Stimulated activated CD4-positive, alpha-beta T cell treated with anti-CD3 and anti-CD28 coated beads, Interleukin-1b, Interleukin-23, amount 100 ng/mL, for 1 hour (primary cell): ENCODE measurements at places on chromosomes 7 and 10.

GRCh38 chr10:131141207-131141606, 170.3 kb downstream of the TCERG1L start:
- DNase-seq, result no peak

- no peak for DNase-seq
Measured at GRCh38 chr10:94282369-94282768, 80.4 kb downstream of the NOC3L start.

GRCh38 chr10:79378383-79378646, 31.0 kb downstream of the PPIF start:
- DNase-seq, result no peak

GRCh38 chr10:79457256-79457785, 11.9 kb upstream of the ZCCHC24 start:
- no peak for DNase-seq

GRCh38 chr7:126804604-126805003, 448.1 kb downstream of the GRM8 start:
- DNase-seq, result no peak

GRCh38 chr7:130337410-130337971, 7.1 kb upstream of the CPA5 start:
- no peak for DNase-seq

- DNase-seq, result no peak
Measured at GRCh38 chr10:122181041-122181732, 89.9 kb upstream of the BTBD16 start.

DNA sequence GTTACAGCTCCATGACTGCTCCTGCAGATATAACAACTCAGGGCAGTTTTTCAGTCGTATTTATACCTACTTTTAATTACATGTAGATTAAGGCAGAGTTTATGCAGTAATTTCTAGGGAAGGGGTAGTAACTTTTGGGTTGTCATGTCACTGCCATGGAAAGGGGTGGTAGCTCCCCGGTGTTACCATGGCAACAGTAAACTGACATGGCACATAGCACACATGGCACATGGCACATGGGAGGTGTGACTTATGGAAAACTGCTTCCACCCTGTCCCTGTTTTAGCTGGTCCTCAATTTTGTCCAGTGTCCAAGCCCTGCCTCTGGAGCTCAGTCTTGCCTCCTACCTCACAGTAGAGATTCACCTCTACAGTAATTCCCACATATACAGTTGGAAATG, 3.9 kb upstream of the TOMM7 start:
- DNase-seq, result no peak

GRCh38 chr10:95445223-95445836, 115.8 kb downstream of the SORBS1 start:
- no peak for DNase-seq

- no peak for DNase-seq
Measured at GRCh38 chr7:80161466-80161865, 26.8 kb downstream of the GNAI1 start.

DNA sequence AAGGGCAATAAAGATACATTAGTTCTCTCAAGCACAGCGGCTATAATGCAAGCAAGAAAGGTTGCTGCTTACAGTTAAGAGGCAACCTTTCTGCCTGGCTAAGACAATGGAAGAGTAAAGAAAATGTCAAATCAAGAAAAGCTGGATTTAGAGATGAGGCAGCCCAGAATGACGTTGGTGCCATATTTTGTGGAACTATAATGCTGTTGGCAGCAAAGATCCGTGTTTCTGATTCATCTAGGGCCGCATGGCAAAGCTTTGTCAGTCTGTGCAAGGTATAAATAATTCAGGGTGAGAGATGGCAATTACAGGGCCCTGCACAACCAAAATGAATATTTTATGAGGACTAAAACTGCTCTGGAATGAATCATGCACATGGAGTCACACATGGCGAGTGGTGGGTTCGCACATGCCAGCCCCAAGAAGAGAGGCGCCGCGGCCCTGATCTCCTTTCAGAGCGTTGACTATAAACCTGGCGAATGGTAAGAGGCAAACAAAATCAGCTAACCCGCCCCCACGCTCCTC, 76.6 kb downstream of the EBF3 start:
- DNase-seq, result no peak

DNA sequence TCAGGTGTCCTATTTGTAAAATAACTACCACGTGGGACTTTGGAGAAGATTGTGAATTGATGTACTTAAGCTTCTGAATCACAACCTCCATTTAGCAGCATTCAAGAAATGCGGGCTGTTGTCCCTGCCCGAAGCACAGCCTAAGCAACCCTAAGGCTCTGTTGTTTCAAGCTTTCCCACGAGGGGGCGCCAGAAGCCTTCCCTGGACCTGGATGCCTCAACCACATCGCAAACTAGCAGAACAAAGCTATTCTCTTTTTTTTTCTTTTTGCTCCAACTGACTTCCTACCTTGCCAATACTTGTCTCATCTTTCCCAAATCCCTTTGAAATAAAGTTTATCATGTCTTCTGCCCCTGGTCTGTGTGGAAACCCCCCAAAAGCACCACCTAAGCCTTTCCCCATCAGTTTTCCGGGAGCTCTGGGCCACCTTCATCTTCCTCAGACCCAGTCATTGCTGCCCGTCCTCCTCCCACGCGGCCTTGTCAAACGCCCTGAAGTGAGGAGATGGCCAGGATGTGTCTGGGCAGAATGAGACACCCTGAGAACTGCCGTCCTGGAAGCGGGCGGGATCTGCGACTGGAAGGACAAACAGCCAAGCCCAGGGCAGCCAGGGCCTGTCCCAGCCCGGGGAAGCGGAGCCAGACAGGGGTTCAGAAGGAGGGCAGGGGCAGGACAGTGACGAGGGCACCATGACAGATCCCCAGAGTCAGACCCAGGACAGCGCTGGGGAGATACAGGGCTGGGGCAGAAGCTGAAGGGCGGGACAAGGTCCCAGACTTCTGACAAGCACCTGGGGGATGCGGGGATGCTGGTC, 112.7 kb downstream of the SLIT1 start:
- peak; percentile 80 for DNase-seq

- DNase-seq, result no peak
Measured at GRCh38 chr10:103442031-103442461, 10.1 kb downstream of the CALHM2 start.

GRCh38 chr7:31335884-31336201, 4.7 kb downstream of the NEUROD6 start:
- no peak for DNase-seq

DNA sequence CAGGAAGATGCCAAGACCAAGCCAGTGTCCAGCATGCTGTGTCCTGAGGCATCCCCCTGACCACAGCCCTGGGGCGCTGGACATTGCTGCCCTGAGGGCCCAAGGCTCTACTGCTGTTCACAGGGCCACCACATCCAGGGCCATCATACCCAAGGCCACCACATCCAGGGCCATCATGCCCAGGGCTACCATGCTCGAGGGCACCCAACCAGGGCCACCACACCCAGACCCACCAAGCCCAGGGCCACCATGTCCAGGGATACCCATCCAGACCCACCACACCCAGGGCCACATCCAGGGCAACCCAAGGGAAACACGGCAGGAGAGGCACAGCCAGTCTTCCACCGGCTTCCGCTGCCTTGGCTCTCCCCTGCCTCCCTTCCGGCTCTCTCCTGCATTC, 17.1 kb downstream of the STK32C start:
- DNase-seq, result no peak

DNA sequence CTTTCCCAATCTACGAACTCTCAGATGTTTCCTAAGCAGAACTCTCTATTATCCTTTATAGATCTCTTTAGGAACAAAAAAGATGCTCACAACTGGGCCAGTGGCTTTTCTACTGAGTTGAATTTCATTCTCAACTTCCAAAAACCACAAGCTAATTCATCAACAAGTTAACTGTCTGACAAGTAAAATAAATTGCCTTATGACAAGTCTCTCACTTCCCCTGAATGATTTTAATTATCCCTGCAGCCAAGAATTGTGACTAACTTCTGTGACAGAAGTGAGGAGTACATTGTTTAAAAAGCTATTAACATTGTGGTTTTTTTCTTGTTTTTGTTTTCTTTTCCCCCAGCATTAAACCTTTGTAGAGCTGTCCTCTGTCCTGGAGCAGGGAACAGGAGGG, 343.1 kb downstream of the HPSE2 start:
- no peak for DNase-seq
